ENCODE measurements at places on chromosomes 1 and 21.

DNA sequence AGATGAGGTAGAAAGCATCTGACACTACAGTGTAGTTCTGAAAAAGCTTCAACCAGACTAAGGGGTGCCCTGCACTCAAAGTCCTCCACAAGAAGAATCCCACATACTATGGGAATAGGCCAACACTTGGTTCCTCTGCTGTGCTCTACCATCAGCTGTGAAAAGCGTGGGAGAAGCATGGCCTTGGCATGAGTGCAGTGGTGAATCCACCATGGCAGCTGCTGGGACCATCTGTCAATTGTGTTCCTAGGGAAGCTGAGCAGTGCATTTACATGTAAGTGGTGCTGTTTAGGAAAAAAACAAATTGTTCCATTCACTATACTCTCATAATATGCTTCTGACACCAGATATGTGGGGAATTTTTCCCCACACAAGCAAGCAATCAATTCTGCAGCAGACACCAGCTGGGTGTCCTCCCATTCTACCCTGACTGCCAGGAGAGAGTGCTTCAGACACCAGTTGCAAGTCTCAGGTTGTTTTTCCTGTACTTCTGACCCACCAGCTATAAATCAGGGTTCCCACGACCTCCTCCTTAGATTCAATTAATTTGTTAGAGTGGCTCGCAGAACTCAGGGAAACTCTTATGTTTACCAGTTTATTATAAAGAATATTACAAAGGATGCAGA is 230.8 kb upstream of the CHRM3 start:
- DNase-seq: peak; percentile 90

DNA sequence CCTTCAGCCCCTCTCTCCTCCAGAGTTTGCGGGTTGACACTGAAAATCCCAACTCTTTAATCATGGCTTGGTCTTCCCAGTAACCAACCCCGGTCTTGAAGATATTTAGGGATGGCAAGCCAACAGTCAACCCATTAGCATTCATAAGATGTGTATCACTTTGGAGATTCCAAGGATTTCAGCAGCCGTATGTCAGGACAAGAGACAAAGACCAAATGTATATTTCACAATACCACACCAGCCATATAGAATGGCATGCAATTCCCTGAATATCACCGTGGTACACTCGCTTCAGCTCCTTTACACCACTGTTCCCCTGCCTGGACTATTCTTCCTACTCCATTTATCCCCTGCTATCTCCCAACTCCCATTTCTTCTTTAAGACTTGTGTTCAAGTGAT is 109.2 kb downstream of the CSMD2 start:
- DNase-seq: no peak

DNA sequence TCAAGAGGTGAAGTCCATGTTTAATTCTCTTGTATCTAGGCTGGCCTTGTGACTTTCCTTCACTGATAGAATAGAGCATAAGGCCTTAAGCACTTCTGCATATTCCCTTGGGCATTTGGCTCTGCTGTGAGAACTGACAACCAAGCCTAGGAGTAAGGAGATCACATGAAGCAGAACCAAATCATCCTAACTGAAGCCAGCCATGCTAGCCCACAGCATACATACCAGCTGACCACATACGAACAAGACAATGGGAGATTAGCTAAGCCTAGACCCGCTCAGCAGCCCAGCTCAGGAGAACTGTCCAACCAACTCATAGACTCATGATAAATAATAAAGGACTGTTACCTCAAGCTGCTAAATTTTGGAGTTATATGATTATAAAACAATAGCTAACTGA is 114.6 kb upstream of the NEK7 start:
- DNase-seq: no peak

DNA sequence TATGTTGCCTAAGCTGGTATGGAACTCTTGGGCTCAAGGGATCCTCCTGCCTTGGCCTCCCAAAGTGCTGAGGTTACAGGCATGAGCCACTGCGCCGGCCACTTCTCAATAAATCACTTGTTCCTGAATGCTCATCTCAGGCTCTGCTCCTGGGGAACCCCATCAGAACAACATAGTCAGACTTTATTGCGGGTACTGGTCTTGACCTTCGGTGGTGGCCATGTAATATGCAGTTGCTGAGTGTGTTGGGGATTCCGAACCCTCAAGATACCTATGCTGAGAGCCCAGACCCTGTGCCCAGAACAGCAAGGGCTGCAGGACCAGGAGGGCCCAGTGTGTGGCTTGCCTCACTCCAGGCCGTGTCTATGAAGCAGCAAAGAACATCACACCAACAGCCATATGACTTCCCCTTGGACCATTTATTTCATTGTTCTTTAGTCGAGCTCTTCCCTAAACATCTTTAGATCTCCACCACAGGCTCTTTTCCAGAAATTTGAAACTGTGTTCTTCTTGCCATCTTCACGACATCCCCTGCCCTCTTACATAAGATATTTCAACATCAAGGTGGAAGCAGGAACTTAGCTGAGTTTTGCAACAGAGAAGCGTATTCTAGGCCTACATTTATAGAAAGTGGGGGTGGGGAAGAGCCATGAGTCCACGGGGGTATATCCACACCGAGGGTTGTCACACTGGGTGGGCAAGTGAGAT is 12.7 kb upstream of the SDHB start:
- no peak for DNase-seq

GRCh38 chr1:96782856-96783255 is 61.3 kb downstream of the PTBP2 start:
- DNase-seq: no peak

GRCh38 chr1:67390041-67390887 is 39.9 kb downstream of the SERBP1 start:
- no peak for DNase-seq

DNA sequence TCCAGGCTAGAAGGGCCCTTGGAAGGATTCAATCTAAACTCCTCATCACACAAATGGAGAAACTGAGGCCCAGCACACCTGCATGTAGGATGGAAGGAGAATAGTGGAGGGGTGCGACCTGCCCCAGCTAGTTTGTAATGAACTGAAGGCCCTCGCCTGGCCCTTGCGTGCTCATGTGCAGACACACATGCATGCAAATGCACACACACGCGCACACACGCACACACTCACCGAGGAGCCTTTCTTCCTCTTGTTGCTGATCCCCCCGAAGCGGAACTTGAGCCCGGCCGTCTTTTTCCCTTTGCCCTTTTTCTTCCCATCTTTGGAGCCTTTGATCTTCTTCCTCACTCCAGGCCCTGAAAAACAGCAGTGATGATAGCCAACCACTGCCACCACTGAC is 27.9 kb downstream of the CHD5 start:
- DNase-seq: no peak

DNA sequence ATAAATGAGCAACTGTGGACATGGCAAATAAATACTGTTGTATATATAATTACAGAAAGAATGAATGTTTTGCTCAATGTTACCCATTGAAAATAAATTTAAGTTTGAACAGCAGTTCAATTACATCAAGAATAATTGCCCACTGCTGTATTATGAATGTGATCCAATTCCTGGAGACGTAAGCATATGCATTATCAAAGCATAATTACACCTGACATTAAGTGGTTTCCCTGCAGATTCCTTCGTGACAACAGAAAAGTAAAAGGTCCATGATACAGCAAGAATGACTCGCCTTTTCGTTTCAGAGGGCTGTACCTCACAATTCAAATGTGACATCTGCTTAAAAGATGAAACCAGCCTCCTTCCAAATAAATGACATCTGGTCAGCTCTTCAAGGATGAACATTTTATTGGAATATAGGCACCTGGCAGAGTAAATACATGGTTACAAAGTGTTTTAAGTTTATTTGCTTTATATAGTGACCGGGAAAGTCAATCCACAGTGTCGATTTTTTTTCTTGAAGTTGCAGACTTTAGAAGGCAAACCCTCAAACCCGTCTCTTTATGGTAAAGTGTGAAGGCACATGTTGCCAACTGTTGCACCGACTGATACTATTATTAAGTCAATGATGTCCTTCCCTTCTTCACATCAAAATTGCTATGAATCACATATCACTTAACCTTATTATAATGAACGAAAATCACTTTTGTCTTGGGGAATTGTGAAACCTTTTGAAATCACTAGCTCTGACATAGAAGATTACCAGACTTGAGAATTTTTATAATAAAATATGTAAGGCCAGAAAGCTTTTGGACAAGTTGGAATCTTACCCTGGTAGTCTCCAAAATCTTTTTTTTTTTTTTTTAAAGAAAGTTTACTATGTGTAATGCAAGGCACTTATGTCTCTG is 36.2 kb upstream of the EDEM3 start:
- DNase-seq: peak; percentile 23

GRCh38 chr1:101683561-101683960 is 313.2 kb downstream of the OLFM3 start:
- no peak for DNase-seq

GRCh38 chr1:49234988-49235387 is 458.3 kb upstream of the BEND5 start:
- no peak for DNase-seq
